IPS DF 6.9 (cell line): ENCODE measurements at places on chromosomes 5 and 9.

DNA sequence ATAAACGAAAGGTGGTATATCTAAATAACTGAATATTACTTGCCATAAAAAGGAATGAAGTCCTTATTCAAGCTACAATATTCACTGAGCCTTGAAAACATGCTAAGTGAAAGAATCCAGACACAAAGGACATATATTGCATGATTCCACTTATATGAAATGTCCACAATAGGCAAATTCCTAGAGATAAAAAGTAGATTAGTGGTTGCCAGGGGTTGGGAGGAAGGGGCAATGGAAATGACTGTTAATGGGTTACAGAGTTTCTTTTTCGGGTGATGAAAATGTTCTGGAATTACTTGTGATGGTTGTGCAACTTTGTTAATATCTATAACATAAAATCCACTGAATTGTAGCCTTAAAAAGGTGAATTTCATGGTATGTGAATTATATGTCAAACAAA is 227.1 kb upstream of the TRIM32 start:
- no peak for DNase-seq

GRCh38 chr5:78591138-78591612 is 57.4 kb downstream of the LHFPL2 start:
- DNase-seq = no peak

DNA sequence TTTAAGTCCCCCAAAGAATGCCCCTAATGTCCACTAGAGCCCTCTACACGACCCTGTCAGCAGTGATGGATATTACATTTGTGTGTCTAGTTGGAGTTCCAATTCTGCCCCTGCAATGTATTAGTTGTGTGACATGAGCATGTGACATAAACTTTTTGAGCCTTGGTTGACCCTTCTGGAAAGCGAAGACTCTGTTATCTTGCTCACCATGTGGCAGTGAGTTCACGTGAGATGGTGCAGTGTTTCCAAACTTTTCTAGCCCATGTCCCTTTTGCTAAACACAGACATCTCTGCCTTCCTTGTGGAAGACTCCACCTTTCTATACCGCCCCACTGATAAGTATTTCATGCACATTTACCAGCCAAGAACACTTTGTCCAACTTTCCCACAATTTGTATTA is 87.0 kb upstream of the BOD1 start:
- DNase-seq = no peak

DNA sequence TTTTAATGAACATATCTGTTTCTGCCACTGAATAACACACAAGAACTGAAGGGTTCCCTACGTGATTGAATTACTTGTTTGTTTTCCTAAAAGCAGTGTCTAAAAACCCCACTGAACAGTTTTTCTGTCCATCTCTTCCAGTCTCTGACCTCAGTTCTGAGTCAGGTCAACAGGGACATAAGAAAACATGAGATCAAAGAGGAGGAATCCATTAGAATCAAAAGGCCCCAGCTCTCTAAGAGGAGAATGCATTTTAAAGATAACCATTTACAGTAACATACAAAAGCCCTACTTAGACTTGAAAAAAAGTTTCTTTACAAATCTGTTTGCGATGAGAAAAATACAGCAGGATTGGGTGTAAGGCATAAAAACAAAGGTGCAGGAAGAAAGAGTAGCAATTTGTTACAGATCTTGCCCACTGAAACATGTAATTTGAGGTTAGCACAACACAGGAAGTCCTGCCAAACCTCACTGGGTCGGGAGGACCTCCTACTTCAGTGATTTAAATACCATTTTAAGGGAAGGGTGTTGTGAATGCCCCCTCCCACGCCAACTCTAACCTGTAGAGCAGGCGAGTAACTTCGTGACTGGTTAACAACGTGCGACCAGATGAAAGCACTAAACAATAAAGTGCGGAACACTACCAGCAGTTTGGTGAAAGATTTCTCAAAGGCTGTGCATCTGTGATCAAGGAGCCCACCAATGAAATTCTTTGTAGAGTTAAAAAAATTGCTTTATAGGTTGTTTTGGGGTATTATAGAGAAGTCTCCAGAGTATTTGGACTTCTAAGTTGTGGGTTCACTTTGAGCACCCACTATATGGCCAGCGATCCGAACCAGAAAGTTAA is 1.3 kb downstream of the QSOX2 start:
- DNase-seq = no peak

DNA sequence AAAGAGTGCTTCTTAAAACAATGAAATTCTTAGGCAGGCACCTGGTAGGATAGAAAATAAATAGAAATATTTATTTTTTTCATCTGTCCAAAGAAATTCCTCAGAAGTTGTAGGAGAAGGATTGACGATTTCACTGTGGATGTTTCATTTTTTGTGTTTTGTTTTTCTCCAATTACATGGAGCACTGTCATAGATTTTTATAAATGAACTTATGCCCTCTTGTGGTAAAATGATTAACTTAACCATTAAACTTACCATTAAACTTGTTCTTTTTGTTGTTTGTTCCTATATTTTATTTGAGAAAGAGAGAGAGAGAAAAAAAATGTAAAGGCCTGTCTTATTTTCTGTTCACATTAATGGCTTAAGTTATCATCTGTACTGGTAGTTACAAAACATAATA is 339.2 kb downstream of the PRR16 start:
- no peak for DNase-seq

GRCh38 chr5:132260051-132260450 is 2.6 kb downstream of the PDLIM4 start:
- no peak for DNase-seq

DNA sequence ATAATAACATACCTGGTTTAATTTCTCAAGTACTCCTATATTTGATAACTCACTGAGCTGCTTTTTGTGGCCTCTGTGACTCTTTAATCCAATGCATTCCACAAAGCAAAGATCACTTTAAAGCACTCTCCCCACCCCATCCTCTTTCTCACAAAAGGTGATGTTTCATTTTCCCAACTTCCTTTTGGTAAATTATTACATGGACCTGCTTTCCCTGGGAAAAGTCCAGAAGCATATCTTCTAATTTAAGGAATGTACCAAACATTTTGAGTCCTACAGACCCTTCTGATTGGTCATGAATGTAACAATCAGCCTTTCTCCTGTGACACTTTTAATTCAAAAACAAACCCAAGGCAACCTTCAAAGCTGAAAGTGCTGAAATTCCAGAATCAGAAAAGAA is 71.1 kb downstream of the MLLT3 start:
- DNase-seq = no peak

DNA sequence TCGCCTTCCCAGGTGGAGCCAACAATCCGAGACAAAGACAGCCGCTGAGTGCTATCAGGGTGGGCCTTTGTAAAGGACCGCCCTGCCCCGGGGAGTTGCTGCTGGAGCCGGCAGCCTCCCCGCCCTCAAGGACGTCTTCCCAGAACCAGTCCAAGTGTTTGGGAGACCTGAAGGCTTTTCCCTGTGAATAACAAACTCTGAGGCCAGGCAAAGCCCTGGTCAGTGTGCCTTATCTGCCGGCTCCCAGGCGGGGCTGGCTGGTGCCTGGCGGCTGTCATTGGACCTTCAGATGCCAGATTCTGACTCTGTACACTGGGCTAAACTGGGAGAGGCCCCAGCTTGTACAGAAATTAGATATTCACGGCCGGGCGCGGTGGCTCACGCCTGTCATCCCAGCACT is 2.1 kb downstream of the SLC9A3 start:
- no peak for DNase-seq

- DNase-seq = no peak
These were observed 3.6 kb upstream of the DRD1 start for GRCh38 chr5:175447571-175447970.

GRCh38 chr5:131945551-131946168 is at the start of gene MEIKIN:
Gene MEIKIN (minus strand): TSS chr5:131945663. CDS start chr5:131945505, 158 bp downstream.
- no peak for DNase-seq

GRCh38 chr5:67190861-67191260 is 5.7 kb downstream of the CD180 start:
- no peak for DNase-seq

GRCh38 chr5:80960531-80961375 is 590 bp downstream of the RASGRF2 start:
- no peak for DNase-seq

DNA sequence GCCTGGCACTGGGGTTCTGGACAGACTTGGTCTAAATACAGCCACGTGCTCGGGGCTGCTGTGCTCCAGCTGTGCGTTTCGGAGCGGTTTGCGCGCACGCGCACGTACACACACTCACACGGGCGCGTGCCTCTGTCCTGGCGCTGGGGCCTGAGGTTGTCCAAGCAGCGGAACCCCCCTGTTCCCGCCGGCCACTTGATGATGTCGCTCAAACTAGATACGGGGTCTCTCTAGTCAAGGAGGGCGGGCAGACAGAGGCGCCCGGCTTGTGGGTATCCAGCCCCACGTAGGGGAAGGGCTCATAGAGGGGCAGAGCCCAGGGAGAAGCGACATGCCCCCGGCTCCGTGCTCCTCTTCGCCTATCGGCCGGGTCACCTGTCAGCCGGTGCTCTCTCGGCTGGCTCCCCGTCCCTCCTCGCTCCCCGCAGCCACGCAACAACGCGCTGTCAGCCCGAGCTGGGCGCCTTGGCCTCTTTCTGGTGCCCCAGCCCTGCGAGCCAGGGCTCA is 8.9 kb downstream of the NR2F1-AS1 start:
- DNase-seq = no peak

DNA sequence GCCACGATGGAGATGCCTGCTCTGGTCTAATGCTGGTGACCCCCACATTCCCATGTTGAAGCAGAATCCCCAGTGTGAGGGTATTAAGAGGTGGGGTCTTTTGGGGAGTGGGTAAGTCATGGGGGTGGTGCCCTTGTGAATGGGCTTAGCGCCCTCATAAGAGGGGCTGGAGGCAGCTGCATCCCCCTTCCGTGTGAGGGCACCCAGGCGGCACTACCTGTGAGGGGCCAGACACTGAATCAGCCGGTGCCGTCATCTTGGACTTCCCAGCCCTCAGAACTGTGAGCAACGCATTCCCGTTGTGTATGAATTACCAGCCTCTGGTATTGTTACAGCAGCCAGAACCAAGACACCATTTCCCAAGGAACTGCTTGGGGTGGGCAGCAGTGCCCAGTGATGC is 27.0 kb upstream of the RNF130 start:
- no peak for DNase-seq

GRCh38 chr5:144731786-144732185 is 561.1 kb downstream of the KCTD16 start:
- no peak for DNase-seq

GRCh38 chr5:133728475-133728874 is 116.1 kb upstream of the FSTL4 start:
- no peak for DNase-seq

GRCh38 chr9:26850995-26851394 is 41.6 kb downstream of the CAAP1 start:
- no peak for DNase-seq

- no peak for DNase-seq
These were observed 15.1 kb downstream of the AK3 start for GRCh38 chr9:4725706-4726442.

DNA sequence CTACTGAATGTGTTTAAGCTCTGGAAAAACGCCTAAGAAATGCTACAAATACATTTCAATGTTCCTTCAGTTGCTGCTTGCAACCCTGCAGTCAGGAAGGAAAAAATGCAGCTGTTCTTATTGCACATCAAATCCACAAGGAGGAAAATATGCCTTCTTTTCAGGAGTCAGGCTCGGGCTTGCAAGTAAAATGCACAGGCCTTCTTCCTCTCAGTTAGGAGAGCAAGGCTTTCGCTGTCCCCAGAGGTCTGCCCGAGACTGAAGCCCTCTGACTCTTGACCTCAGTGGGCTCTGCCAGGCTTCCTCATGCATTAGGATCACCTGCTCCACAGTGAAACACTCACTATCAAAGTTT is 899 bp upstream of the SHC3 start:
- DNase-seq = no peak

DNA sequence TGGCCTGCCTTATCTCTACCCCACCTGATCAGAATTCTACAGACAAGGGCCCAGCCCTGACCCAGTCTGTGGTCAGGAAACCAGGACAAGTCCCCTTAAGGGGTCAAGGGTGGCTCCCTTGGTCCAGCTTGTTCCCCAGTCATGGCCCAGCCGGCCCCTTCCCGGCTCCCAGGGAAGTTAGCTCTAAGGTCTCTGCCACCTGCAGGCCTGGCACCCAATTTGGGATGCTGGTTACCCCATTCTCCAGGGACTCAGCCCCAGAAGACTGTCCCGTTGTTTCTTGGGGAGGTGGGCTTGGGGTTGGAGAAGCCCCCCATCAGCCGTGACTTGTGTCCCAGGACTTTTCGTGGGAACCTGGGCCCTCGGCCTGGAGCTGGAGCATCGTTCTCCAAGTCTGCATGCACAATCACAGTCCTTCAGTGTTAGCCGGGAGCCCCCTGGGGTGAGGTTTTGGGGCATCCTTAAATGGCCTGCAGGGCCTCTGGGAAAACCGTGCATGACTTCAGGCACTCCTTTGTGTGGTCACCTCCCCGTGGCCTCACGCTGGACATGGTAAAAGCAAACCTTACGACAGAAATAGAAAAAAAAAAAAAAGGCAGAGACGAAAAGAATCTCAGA is 150.8 kb upstream of the PHYKPL start:
- no peak for DNase-seq

DNA sequence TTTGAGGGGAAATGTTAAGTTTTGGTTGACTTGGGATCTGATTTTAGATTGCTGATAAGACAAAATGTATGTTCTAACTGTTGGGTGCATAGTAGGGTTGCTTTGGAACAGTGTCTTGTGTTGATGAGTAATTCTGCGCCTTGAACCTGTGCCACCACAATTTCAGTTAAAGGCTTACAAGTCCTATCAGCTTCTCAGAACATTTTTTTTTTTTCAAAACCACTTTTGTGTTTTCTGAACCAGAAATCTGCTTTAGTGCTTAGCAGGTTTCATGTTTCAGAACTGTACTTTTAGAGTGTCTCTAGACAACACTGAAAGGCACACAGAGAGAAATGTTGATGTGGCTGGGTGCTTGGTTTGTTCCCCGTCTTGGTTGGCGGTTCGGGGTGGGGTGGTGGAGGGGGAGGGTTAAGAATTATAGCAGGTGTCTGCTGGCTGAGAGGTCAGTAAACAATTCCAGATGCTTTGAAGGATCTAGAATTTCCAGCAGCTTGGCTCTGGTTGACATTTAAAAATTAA is 84.6 kb downstream of the ANKRD55 start:
- no peak for DNase-seq

DNA sequence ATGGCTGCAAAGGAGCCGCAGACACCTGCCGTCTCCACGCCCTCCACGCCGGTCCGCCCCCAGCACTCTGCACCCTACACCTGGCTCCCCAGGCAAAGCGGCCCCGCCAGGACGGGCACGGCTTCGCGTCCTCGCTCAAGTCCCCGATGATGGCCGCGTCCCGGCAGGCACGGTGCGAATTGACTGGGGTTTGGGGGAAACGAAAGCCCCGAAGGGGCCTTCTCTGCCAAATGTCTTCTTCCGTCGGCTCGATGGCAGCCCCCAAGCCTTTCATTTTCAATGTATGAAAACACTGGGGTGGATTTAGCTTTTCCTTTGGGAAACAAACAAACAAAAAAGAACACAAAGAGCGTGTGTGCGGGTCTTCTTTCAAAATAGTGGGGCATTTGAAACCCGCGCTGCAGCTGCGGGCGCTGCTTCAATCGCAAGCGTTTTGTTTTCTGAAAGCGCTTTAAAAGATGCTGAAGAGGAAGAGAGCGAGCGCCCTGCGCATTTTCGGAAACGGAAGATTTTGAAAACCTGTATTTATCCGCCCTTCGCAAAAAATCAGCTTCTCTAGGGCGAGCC is 160.0 kb downstream of the RMI1 start:
- no peak for DNase-seq
